Activated CD4-positive, CD25-positive, alpha-beta regulatory T cell treated with anti-CD3 and anti-CD28 coated beads, Interleukin-2, amount 50 U/mL, for 24 hours (primary cell): ENCODE measurements at places on chromosomes 7 and 10.

DNA sequence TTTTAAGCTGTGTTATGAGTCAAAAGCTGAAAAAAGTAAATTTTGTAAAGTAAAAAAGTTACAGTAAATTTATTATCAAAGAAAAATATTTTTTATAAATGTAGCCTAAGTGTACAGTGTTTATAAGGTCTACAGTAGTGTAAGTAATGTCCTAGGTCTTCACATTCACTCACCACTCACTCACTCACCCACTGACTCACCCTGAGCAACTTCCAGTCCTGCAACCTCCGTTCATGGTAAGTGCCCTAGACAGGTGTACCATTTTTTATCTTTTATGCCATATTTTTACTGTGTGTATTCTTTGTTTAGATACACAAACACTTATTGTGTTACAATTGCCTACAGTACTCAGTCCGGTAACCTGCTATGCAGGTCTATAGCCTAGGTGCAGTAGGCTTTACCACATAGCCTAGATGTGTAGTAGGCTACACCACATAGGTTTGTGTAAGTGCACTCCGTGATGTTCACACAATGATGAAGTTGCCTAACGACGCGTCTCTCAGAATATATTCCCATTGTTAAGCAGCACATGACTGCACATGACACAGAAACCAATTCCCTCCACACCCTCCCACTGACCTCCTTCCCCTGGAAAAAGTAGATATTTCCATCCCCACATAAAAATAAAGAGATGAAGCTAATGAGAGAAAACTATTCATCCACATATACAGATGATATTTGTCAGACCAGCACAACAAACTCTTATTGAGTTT is 44.8 kb upstream of the FGL2 start:
- ATAC-seq: no peak

- ATAC-seq: no peak
These were observed 494.6 kb downstream of the LRMDA start for GRCh38 chr10:75925999-75926398.

GRCh38 chr7:100563809-100564400 is 9.8 kb downstream of the SAP25 start:
- peak; percentile 68 for ATAC-seq

GRCh38 chr10:74160013-74160412 is 9.0 kb downstream of the ADK start:
- no peak for ATAC-seq

DNA sequence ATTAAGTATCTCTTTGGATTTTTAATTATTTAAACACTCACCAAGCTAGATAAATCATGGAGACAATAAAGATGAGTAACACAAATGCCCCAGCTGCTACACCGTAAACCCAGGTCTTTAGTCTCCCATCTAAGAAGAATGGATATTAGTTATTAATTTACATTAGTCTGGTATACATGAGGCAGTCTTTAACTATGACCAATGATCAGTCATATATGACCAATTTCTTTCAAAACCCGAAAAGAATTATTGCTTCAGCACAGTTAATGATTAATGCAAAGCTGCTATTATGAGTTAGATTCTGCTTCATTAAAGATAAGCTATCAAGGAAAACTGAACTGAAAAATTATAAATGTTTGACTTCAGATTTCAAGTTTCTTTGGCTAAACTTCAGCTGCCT is 402.9 kb downstream of the PHF14 start:
- ATAC-seq: no peak

DNA sequence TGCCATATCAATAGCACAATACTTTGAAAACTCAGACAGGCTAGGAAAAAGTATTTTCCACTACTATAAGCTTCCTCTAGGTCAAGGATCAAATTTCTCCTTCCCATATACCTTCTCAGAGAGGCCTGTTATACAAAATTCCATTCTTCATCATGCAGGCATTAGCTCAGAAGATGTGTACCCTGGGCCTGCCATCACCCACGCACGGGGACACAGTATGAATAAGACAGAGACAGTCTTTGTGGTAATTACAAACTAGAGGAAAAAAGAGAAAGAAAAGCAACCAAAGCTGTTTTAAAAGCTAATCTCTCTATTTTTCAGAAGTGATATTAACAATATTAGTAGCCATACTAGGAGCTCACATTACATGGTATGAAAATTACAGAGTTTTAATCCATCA is 236.8 kb upstream of the AOAH start:
- no peak for ATAC-seq

- no peak for ATAC-seq
These were observed 274.0 kb upstream of the GLI3 start for GRCh38 chr7:42511027-42511426.
